ENCODE measurements at places on chromosomes 3 and 15. TPM values are rescaled to one million over a fixed set of nuclear protein-coding genes. Genes with fewer than 3 reads are reported as not detected.

DNA sequence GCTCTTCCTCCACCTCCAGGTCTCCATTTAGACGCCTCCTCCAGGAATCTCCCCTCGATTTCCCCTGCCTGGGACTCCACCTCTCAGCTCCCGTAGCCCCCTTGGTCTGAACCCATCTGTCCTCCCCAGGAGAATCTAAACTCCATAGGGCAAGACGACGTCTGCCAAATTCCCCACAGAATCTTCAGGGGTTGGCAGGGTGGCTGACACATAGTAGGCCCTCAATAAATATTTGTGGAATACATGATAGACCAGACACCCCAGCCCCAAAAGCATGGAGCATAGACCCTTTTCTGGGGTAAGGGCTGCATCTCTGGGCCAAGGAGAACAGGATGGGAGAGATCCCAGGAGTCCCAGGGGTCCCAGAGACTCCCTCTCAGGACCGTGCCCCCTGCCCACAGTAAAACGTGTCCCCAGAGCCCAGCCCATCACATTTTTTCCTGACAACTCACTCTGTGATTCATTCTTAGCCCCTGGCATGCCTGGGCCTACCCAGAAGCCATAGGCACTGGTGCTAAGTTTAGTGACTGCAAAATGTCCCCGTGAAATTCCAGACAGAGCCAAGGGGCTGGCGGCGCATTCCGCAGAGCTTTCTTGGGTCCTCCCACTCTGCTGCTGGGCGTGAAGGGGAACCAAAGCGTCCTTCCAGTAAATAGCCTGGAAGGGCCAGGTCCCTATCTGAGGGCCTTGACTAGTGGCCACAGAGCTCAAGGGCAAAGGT is 78.0 kb upstream of the SLC6A6 start:
- ATAC-seq: no peak

GRCh38 chr3:193879099-193879863 is 256.7 kb upstream of the HES1 start:
- no peak for ATAC-seq

GRCh38 chr15:77430652-77431051 is 10.0 kb downstream of the HMG20A start:
- ATAC-seq: peak; percentile 75

DNA sequence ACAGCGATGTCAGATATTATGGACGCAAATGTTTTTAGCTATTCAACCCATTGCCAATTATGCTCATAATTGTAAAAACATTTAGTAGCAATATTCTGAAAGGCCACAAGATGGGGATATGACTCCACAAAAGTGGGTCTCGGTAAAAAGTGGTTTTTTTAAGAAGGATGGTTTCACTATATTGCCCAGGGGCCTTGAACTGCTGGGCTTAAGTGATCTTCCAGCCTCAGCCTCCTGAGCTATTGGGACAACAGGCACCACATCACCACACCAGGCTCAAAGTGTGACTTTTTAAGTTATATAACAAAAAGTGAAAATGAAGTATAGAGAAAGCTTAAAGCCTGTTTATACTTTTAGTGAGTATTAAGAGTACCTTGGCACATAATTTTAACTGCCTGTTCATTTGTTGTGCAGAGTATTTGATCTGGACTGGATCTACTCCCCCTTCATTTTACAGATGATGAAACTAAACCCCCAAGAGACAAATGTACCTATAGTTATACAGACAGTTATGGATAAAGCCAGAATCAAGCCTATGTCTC is 9.4 kb downstream of the NAA50 start:
- ATAC-seq: peak; percentile 64

GRCh38 chr15:48221885-48222284 is 15.8 kb downstream of the SLC12A1 start:
- ATAC-seq: no peak

DNA sequence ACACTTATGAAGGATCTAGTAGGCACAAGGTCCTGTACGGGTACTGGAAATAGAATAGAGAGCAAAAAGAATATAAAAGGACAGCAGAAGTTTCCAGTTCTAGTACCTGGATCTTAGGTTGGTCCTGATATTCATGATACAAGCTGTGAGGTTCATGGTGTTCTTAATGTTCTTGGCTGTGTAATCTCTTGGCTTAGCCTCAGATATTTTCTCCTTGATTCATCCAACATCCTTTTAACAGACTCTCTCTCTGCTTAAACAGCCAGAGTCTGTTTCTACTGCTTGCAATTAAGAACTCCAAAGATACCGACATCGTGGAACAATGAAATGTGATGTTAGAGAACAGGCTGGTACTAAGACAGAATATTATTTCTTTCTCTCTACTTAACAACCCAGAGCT is 49.9 kb downstream of the CNTN3 start:
- no peak for ATAC-seq

- ATAC-seq: no peak
These were observed 1.0 kb downstream of the EOMES start for GRCh38 chr3:27720899-27721716.

DNA sequence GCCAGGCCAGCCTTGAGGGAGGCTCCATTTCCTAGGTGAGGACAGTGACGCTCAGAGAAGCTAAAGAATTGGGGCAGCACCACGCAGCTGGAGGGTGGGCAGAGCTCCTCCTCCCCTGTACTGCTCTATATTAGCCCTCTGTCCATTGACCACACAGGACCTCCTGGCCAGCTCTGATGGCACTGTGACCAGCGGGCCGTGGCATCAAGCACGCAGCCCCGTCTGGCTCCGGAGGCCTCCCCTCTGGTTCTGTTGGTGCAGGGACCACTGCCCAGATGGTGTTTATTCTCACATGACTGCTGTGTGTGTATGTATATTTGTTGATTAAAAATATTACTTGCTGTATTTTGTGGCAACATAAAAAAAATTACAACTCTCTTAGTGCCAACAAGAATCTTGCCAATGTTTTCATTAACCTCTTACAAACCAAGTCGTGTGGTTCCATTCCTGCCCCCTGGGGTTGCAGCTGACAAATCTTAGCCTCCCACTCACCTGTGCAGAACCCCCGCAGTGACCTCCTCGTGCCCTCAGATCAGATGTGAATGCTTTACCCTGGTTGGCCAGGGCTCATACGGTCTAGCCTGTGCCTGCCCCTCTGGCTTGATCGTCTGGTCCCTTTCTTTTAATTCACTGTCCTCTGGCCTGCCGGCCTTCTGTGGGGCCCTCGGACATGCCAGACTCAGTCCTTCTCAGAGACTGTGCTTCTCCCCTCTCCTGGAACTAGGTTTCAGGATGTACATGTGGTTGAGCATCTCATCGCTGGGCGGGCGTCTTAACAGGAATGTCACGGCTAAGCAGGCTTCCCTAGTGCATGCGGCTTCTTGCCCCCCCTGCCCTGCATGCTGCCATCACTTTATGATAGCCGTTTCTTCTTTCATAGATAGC is 14.8 kb downstream of the CHCHD6 start:
- no peak for ATAC-seq

DNA sequence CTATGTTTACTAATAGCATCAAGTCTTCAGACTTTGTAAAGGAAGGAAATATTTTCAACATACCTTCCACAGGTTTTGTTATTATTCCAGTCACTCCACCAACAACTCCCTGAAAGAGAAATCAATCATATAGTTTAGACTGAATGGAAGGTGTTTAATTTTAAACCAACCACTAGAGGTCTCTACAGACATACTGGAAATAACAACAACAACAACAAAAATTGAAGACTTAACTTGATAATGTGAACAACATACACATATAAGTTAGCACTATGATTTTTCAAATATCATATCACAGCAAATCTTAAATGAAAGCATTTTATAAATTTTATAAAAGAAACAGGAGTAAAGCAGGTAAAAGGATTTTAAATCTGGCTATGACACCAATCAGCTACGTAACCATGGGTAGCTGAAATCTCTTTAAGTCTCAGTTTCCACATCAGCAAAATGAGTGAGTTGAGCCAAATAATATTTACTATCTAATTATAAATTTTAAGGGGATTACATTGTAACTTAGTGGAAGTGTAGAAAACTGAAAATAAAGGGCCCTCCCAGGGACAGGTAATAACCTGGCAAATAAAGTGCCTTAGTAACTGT is 188.2 kb downstream of the VPS13C start:
- no peak for ATAC-seq

DNA sequence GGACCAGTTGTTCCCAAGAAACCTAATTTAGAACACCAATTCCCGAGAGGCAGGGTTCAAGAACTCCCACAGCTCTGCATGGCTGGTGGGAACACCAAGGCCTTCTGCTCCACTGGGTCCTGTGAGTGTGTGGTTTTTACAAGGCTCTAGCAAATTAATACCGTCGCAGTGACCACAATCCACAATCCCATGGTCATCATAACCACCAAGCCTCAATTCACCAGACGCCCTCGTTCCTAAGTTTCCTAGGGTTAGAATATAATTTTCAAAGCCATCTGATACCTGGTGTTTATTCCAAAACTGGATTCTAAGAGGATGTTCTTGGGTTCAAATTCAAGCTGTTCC is 114.9 kb upstream of the RPL32 start:
- no peak for ATAC-seq

DNA sequence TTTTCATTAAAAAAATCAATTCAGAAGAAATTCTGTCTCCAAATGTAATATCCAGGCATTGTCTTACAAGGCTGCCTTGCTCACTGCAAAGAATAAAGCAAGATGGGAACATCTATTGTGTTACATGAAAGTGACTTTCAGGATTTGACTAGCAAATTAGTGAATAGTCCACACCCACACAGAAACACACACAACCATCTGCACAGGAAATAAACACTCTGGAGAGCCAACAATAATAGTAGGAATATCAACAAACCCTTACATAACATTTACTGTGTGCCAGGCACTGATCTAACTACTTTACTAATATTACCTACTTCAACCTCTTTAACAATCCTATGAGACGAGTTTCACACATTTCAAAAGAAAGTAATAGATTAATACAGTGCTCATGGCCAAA is 28.9 kb upstream of the ZNF385D start:
- no peak for ATAC-seq

GRCh38 chr3:89287902-89288508 is 180.6 kb downstream of the EPHA3 start:
- no peak for ATAC-seq

DNA sequence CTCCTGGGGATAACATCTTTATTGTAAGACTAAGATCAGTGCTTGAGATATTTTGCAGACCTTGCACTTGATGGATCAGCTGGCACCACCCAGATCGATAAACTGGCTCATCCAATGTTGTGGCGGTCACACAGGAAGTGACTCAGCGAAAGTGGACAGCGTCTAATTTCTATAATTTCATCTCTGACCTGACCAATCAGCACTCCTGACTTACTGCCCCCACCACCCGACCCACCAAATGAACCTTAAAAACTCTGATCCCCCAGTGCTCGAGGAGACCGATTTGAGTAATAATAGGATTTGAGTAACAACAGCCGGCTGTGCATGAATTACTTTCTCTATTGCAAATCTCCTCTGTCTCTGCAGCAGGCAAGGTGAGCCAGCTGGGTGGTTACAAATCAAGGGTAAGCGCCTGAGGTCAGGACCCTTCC is 62.7 kb upstream of the RNU6-1 start:
- no peak for ATAC-seq

DNA sequence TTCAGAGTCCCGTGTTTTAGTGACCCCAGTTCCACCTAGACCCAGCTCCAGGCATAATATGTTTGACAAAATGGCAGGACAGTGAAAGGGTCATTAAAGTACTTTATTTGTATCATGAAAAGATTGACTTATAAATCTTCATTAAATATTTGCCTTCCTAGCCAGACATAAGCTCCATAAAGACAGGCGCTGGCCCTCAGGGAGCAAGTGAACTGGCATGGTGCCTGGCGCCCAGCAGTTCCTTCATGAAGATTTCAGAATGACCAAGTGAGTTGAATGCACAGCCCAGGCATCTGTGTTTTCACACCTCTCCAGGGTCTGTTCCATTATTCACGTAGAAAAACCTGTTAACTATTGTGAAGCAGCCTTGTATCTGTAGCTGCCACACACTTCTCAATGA is 166.2 kb downstream of the GAP43 start:
- ATAC-seq: no peak

DNA sequence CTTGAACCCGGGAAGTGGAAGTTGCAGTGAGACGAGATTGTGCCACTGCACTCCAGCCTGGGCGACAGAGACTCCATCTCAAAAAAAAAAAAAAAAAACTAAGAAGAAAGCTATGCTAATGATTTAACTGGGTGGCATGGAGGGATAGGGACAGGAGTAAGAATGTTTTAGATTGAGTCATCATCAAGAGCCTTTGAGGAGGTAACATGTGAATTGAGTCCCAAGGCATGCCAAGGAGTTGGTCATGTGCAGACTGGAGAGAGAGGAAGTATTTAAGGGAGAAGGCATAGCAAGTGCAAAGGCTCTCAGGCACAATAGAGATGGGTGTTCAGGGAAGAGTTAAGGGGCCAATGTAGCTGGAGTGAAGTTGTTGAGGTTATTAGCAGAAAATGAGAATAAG is 9.1 kb downstream of the BNC1 start:
- ATAC-seq: no peak

GRCh38 chr15:73906346-73907034 is 19.8 kb upstream of the LOXL1 start:
- peak; percentile 20 for ATAC-seq

GRCh38 chr3:134931045-134931785 is 136.2 kb downstream of the EPHB1 start:
- ATAC-seq: no peak

- ATAC-seq: no peak
These were observed 47.0 kb upstream of the TRIM42 start for GRCh38 chr3:140630866-140631265.

GRCh38 chr15:79914728-79915127 is 17.9 kb upstream of the MTHFS start:
- peak; percentile 55 for ATAC-seq

GRCh38 chr3:45199837-45200648 is 26.0 kb downstream of the TMEM158 start:
- no peak for ATAC-seq

- ATAC-seq: no peak
These were observed 287.9 kb upstream of the ARRDC4 start for GRCh38 chr15:97672586-97672985.

- no peak for ATAC-seq
These were observed 66.5 kb downstream of the PLXNA1 start for GRCh38 chr3:127049393-127049792.

DNA sequence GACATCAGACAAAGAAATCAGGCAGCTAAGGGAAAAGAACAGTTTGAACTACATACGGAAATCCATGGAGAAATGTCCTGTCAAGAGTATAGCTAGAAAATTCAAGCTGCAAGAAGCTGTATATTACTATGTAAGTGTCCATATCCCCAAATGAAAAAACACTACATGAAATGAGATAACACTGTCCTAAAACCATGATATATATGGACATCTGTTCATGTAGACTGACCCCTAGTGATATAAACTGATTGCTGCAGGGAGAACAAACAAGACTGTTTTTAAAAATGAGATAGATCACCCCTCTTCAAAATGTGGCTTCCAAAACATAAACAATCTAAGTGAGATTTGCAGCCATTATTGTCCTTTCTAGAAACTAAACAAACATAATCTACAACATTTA is 985.6 kb downstream of the EPHA3 start:
- no peak for ATAC-seq

- no peak for ATAC-seq
These were observed 59.7 kb downstream of the ATP2B2 start for GRCh38 chr3:10445561-10446175.

SELENOT gene
- 144 TPM for total RNA-seq

NSMCE3 gene
- 12.0 TPM for total RNA-seq

EID1 gene
- total RNA-seq: 67.5 TPM

ANKDD1A gene
- total RNA-seq: 10.1 TPM

CHP1 gene
- 29.8 TPM for total RNA-seq

WDR93 gene
- total RNA-seq: 0.19 TPM

FRMD5 gene
- total RNA-seq: 0.26 TPM

RLBP1 gene
- total RNA-seq: not detected

Measured in activated T-helper 17 cell treated with anti-CD3 and anti-CD28 coated beads, Interleukin-2, amount 50 U/mL, for 72 hours (primary cell).